ENCODE measurements at places on chromosomes 3 and 15.
A peak's percentile ranks its signal among the peaks of the same experiment; 100 is the strongest.

GRCh38 chr3:41356775-41357174, 157.5 kb downstream of the CTNNB1 start:
- no peak for DNase-seq

DNA sequence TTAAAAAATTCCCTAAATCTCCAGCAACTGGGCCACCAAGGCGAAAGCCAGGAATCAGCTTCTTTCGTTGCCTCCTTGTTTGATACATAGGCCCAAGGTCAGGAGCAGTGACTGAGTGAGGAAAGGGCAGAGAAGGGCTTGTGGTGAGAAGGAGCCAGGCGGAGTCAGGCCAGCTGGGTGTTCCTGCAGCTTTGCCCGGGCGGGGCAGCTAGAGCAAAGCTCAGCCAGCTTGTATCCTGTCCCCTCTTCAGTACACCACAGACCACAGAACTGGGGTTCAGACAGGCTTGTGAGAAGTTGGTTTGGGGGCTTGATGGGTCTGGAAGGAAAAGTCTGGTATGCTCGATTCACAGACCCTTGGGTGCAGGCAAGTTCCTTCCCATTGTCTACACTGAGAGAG, 52.6 kb downstream of the CCK start:
- DNase-seq, result no peak

- DNase-seq, result no peak
Observed at GRCh38 chr15:100913961-100914360, 5.2 kb upstream of the LRRK1 start.

DNA sequence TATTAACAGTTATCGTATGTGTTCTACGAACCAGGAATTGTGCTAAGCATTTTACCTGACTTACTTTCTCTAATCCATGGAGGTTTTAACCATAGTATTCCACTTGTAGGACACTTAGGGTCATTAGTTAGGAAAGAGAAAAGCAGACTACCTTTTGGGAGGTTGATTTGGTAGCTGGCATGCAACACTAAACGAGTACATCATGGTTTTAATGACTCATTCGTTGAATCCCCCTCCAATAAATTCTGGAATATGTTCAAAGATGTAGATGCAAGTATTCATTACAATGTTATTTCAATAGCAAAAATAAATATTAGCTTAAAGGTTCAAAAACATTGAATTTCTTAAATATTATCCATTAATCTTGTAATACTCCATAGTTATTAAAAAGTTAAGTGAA, 162.5 kb downstream of the FMN1 start:
- DNase-seq, result no peak

- peak; percentile 18 for DNase-seq
Observed at GRCh38 chr15:76286271-76286879, 24.9 kb downstream of the ETFA start.

All from DMS53 (cell line).